ENCODE measurements at places on chromosomes 12 and 14. TPM values are rescaled to one million over a fixed set of nuclear protein-coding genes. Genes with fewer than 3 reads are reported as not detected.

MUCL1 gene
- total RNA-seq = not detected

CAPZA3 gene
- not detected for total RNA-seq

ARHGAP9 gene
- total RNA-seq = 0.25 TPM

LRFN5 gene
- total RNA-seq = 56.8 TPM

PTPRB gene
- 7.1 TPM for total RNA-seq

AHNAK2 gene
- 34.4 TPM for total RNA-seq

NR4A1 gene
- 10.1 TPM for total RNA-seq

FAM186B gene
- total RNA-seq = not detected

DLK1 gene
- total RNA-seq = 0.25 TPM

OTOGL gene
- 0.25 TPM for total RNA-seq

RGS6 gene
- total RNA-seq = 7.6 TPM

PIWIL1 gene
- total RNA-seq = not detected

SERPINA9 gene
- not detected for total RNA-seq

PTGER2 gene
- not detected for total RNA-seq

SRRM4 gene
- 13.8 TPM for total RNA-seq

CCDC197 gene
- total RNA-seq = not detected
